ENCODE measurements at places on chromosomes 6 and 20.

DNA sequence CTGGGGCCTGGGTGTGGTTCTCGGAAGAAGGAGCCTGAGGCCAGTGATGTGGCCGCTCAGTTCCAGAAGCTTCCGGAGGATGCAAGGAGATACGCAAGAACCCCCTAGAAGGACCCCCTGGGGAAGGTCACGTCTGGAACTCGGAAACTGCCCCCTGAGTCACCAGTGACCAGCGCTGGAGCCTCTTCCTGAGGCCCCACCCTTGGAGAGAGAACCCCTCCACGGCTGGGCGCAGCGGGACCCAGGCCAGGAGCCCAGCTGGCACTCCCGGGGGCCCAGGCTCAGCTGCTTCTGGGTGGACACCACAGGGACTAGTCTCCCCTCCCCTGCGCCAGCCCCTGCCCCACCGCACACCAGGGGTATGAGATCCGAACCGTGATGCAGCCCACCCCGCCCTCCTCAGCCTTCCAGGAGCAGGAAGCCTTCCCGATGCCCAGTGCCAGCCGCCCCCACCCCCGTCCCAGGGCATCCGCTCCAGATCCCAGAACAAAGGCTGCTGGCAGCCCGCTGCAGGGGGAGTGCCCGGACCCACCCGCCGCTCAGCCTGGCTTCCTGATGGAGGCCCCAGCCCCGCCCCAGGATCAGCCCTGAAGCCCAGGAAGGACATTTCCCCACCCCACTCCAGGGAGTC, 7.5 kb downstream of the LAMA5 start:
- no peak for DNase-seq

DNA sequence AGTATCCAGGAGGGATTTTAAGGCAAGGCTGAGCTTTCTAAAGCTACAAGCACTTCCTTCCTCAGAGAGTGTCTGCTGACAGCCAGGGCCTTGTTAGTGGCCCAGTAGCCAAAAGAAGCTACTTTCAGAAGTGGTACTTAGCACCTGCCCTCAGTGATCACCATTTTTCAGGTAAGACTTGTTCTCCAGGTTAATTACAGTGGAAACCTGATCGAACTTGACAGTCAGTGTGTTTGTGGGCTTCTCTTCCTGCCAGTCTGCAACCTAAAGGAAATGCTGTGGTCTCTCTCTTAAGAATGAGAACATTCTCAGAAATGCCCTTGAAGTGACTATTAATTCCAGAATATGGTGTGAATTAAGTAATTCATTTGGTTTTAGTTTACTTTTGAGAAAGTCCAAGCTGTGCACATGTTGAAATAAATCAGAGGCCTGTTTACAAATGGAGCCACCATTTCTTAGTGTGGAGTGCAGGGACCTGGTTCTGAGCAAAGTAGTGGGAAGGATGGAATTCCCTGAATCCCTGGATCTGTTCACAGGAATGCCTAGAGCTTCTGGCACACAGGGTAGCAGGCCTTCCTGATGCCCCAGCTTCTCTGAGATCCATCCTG, 185.3 kb upstream of the AGPAT4 start:
- no peak for DNase-seq

DNA sequence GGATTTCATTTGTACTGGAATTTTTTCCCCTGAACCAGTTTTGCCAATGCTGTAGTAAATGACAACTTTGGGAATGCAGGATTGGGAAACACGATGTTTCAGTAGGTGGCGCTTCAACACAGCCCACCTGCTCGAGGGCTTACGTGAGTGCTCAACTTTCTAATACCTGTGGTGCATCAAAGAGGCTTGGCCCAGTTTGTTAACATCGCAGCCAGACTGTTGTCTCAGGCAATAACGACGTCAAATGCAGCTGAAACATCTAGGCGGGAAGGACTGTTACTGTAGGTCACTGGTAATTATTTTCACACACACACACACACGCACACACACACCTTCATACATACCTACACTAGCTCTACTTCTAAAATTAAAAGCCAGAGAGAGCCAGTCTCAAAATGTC, 815.5 kb upstream of the SLC35B3 start:
- no peak for DNase-seq

GRCh38 chr6:26286168-26286877, 78.7 kb upstream of the BTN3A2 start:
- peak; percentile 85 for DNase-seq

DNA sequence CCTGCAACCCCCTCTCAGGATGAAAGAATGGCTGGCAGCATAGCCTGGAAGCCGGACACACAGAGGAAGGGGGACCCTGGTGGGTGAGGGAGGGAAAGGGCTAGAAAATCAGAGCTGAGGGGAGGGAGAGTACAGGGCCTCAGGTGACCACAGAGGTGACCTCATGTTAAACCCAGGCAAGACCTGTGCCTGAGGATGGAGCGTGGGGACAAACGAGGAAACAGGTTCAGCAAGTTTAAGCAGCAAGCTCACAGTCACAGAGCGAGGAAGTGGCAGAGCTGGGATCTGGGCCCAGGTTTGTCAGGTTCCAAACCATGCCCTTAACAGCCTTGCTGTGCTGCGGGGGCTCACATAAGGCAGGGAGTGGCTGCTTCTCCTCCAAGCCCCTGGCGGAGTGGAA, 4.0 kb upstream of the BPI start:
- no peak for DNase-seq

Data from CD4-positive, alpha-beta memory T cell (primary cell).